ENCODE measurements at places on chromosomes 7 and 10. TPM values are rescaled to one million over a fixed set of nuclear protein-coding genes. Genes with fewer than 3 reads are reported as not detected.

Gene TUBB8
- total RNA-seq, result not detected

Gene PON1
- total RNA-seq, result not detected

Gene CDK14
- 19.6 TPM for total RNA-seq

Gene PTPRN2
- total RNA-seq, result 2.2 TPM

Gene SORCS1
- 1.2 TPM for total RNA-seq

Gene HECTD2
- 9.6 TPM for total RNA-seq

Gene XRCC2
- 10.8 TPM for total RNA-seq

Gene BPGM
- total RNA-seq, result 17.5 TPM

Gene TRIM56
- total RNA-seq, result 9.4 TPM

Gene PRXL2A
- total RNA-seq, result 28.0 TPM

Gene UPK3BL2
- 0.12 TPM for total RNA-seq

Gene FKBP14
- total RNA-seq, result 13.4 TPM

- no peak for DNase-seq
Measured at GRCh38 chr10:36802490-36803153, 322.8 kb upstream of the ANKRD30A start.

- no peak for DNase-seq
Measured at GRCh38 chr7:3204526-3204925, 96.5 kb upstream of the SDK1 start.

- no peak for DNase-seq
Measured at GRCh38 chr7:88318196-88318595, 11.5 kb upstream of the STEAP4 start.

DNA sequence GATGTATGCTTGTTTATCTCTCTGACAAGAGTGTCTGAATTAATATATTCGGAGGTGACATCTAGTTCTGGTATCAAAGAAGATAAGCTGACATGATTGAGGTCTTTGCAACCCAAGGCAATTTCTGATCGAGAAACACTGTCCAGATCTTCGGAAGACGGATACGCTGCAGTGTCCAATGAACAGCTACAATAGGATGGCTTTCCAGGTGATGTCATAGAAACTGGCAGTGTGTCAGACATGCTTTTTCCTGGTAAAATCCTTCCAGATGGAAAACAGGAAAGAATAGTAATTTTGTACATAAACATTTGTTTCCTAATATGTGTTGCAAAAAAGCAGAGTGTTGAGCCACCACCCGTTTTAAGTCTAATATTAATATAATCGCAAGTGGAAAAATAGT, 33.4 kb downstream of the VWDE start:
- DNase-seq, result peak; percentile 19

DNA sequence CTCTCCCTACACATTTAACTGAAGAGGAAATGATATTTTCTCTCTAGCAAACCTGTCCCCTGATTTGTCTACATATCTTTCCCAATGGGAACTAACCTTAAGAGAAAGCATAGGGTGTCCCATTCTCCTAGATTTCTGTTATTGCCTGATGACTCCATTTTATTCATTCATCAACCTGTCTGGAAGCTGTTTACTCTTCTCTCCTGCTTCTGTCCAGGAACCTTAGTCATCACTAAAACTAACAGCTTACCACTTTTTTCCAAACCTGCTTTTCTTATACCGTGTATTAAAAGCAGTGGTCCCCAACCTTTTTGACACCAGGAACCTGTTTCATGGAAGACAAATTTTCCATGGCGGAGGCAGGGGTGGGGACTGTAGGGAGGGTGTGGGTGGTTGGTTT, 473.3 kb upstream of the PCDH15 start:
- no peak for DNase-seq

DNA sequence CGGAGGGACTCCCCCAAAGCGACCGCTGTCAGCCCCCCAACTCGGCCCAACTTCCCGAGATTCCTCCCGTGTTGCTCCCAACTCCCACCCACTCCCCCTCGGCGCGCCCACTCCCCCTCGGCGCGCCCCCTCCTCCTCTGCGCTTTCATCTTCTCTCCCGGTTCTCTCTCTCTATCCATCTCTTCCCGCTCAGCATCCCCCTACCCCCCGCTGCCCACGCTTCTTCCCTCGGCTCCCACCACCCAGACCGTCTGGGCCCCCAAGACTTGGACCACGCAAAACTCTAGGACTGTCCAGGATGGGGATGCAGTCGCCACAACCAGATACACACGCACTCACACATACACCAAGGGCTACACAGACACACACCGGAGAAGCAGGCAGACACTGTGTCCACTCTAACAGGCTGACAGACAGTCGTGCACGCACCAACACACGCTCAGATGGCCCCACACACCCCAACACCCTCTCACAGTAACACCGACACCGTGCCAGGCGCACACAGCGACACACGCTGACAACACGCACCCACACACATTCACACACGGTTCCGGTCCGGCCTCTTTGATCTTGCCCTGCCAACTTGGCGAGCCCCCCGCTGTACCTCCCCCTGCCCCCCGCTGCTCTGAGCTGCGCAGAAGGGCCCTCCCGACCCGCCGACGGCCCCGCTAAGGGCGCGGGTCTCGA, 1.1 kb downstream of the GRID1 start:
- DNase-seq, result no peak

- peak; percentile 87 for DNase-seq
Measured at GRCh38 chr10:96588616-96589419, 2.0 kb upstream of the TM9SF3 start.

DNA sequence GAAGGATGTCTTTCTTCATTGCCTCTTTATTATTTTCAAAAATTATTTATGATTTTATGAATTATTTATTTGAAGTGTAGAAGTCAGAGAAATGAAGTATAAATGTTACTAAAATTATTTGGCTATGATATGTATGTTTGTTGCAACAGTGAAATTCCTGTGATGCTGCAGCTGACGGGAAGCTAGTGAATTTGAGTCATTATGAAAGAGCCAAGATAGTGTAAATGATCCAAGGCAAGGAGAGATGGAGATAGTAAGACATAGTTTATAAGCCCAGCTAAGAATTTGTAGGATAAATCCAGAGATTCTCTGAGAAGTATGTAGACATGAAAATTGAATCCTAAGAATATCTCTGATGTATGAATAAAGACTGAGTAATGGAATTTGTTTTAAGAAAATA, 30.8 kb downstream of the CASD1 start:
- DNase-seq, result no peak

GRCh38 chr7:76260171-76260703, 42.2 kb upstream of the HSPB1 start:
- DNase-seq, result peak; percentile 31

DNA sequence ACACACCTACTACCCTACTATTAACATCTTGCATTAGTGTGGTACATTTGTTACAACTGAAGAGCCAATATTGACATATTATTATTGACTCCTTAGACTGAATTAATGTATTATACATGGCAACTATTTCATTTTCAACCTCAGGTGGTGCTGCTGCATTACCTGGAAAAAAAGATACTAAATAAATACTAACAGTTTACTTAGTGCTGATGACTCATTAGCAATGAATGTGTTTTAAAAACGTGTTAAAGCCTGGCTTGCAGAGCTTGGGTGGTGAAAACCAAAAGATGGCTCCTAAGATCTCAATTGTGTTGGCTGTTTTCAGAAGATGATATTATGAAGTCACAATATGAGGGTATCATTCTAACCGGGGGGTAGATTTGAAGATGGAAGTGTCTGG, 34.8 kb downstream of the CFAP43 start:
- DNase-seq, result peak; percentile 18

- DNase-seq, result no peak
Measured at GRCh38 chr7:25235471-25235870, 7.2 kb upstream of the NPVF start.

GRCh38 chr10:17427666-17428350, 26.6 kb downstream of the ST8SIA6 start:
- DNase-seq, result no peak

DNA sequence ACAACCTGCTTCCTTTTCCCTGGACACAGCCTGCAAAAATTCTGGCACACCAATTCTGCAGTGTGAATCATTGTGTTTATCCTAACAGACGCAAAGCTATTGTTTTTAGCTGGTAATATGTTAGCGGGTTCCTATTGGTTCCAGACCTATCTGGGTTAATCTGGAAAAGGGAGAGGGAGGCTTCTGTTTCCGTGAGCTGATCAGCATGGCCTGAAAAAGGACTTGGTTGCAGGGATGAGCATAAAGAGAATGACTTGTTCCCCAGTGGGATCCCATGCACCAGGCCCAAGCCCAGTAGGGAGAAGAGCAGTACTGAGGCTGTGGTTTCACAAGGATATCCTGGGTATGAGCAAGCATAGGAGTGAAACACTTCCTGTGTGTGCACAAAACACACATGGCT, 78.4 kb downstream of the PDE1C start:
- no peak for DNase-seq

DNA sequence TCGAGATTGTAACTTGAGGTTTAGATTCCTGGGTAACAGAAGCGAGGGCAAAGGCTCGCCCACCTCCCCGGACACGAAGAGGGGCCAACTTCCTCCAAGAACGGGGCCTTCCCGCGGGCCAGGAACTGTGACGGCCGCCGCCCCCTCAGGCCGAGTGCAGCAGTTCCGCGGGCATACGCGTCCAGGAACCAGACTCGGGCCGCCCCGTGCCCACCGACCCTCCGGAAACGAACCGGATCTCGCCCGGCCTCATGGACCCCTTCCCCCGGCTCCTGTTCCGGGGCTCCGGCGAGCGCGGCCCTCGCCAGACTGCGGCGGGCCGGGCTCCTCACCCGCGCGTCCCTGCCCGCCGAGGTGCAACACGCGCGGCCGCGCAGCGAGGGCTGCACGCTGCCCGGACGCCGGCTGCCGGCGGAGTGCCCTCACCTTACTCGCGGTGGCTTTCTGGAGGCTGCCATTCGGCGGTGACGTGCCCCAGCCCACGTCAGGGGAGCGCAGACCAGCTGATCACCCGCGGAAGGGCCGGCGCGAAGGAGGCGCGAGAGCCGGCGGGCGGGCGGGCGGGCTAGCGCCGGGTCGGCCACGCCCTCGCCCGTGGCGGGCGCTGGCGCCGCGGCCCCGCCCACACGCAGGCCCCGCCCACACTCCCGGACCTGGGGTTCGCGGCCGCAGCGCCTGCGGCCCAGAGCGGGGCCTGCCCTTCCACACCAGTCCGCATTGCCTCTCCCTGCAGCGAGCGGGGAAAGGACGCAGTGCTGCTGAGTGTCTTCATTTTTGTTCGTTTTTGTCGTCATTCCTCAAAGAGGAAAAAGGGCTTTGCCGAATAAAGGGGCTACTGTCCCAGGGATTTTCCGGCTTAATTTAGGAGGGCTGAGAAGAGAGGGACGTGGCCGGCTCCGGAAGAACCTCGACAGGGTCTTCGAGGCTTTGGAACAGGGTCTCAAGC, at the start of gene XPNPEP1:
XPNPEP1 (minus strand) TSS at position 536 of the 946 bp plus-strand sequence; CDS start at position 458, 78 bp downstream.
- DNase-seq, result peak; percentile 65

DNA sequence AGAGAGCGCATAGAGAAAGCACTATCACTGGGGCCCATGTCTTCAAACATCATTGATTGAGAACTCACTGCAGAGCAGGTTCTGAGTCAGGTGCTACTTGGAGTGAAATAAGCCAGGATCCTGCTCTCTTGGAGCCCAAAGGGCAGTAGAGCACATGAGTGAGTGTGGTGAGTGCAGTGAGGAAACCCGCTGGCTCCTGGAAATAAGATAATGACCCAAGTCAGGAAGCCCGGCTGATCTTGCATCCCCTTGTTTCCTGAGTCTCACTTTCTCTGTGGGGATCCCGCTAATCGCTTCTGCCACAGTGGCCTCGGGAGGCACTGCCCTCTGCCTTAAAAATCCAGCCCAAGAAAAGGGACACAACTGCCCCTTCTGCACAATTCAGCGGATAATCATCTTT, 7.1 kb upstream of the FAM107B start:
- no peak for DNase-seq

- DNase-seq, result no peak
Measured at GRCh38 chr10:8596929-8597472, 542.5 kb downstream of the GATA3 start.

DNA sequence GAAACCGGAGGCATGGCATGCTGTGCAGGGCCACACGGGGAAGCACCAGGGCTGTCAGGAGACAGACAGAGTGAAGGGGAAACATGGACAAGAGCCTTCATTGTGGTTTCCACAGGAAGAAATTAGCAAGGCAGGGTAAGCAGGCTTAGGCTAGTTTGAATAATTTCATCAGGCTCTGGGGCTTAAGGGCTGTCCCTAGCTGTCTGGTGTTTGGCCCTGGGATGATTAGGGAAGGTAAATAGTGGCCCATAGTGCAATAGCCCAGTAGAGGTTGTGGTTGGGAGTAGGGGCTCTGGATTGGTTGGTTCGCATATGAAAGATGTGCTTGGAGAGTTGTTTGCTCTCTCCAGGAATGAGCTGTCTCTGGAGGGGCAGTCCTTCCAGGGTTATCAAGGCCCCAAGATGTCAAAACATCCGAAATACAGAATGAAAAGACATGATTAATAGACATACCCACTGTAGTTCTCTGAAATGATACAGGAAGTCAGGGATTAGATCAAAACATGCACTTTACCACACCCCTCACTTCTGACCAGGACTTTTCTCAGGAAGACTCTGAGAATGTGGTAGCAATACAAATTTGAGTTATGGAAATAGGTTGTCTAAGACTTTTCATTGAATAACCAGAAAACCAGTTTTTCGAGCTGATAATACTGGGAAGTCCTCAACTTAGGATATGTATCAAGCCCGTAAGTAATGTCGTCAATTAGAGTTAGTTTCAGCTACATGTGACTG, 224.9 kb upstream of the NFE2L3 start:
- peak; percentile 14 for DNase-seq

- DNase-seq, result no peak
Measured at GRCh38 chr7:108054537-108054936, 51.6 kb upstream of the LAMB1 start.

GRCh38 chr10:81759111-81759510, 115.9 kb upstream of the NRG3 start:
- DNase-seq, result no peak

- no peak for DNase-seq
Measured at GRCh38 chr10:131815266-131816156, 85.3 kb upstream of the PPP2R2D start.

- DNase-seq, result peak; percentile 60
Measured at GRCh38 chr7:101922631-101923601, 105.5 kb downstream of the CUX1 start.

GRCh38 chr10:50605269-50605950, 18.3 kb downstream of the SGMS1 start:
- peak; percentile 91 for DNase-seq
